BJ (cell line): ENCODE measurements at places on chromosomes 13 and 19.

DNA sequence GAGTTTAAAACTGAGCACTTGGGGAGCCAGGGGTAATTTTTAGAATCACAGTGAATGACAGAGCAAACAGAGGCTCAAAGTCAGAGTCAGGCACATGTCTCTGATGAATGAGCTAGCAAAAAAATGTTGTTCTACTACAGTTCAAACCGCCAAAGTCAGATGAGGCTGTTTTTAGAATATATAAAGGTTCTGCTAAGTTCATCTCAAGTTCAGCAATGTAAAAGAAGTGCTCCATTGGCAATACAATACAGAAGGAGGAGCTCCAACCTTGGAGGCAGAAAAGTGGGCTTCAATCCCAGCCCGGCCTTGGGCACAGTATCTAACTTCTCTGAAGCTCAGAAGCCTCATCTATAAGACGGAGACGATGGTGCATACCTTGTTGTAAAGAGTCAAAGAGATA is 70.1 kb upstream of the IPO5 start:
- no peak for DNase-seq

DNA sequence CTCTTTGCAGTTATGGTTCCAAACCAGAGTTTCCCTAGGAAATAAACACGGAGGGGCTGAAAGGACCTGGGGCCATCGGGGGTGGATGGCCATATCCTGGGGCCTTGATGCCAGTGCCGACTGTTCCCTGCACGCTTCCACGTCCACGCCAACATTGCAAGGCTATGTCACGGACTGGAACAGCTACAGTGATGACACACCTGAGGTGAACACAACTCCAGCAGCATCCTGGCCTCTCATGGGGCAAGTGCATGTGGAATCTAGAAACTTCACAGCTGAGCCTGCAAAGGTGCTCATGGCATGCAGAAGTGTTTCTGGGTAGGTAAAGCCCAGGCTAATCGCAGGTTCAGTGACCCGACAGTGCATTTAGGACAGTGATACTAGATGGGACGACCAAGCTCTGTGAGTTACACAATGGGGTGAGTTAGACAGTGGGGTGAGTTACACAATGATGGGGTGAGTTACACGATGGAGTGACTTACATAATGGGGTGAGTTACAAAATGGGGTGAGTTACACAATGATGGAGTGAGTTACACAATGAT is 52.0 kb upstream of the GAS6 start:
- DNase-seq: no peak

GRCh38 chr13:51015973-51016372 is 95.1 kb downstream of the C13orf42 start:
- no peak for DNase-seq

- DNase-seq: no peak
Measured at GRCh38 chr19:13981021-13981420, 25.1 kb downstream of the RFX1 start.

GRCh38 chr19:12872941-12873890 is 8.0 kb downstream of the DNASE2 start:
- peak; percentile 22 for DNase-seq

DNA sequence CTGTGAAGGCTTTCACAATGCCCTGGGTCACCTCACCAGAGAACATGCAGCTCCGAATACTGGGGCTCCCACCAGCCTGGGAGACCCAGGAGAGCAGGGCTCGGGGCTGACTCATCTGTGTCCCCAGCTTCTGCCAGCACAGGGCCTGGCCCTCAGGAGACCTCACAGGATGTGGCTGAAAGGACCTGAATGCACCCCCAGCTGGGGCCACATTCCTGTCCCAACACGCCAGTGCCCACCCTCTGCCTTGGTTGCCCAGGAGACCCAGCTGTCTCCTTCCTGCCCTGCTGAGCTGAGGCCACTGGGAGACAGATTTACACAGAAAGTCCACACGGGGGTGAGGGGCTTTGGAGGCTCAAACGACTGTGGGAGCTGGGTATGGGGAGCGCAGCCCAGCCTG is 11.9 kb downstream of the BCAT2 start:
- DNase-seq: no peak

DNA sequence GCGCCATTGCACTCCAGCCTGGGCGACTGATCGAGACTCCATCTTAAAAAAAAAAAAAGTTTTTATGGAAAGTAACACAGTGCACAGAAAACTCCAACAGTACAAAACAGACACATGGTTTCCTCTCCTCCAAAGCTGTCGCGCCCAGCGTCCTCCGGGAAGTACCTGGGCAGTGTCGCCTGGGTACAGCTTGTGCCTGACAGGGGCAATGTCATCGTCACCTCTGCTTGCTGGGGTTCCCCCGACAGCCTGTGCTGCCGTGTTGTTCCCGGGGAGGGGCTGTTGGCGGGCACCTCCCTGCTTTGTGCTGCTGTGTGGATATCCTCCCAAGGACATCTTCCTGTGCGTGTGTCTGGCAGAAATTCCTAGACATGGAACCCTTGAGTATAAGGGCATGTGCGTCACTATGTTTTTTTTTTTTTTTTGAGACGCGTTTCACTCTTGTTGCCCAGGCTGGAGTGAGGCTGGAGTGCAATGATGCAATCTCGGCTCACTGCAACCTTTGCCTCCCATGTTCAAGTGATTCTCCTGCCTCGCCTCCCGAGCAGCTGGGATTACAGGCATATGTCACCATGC is 2.4 kb upstream of the F2RL3 start:
- DNase-seq: no peak

GRCh38 chr19:13827656-13828055 is 32.4 kb downstream of the ZSWIM4 start:
- no peak for DNase-seq

- DNase-seq: no peak
Measured at GRCh38 chr13:99619207-99619606, 117.9 kb downstream of the TM9SF2 start.

GRCh38 chr13:99489028-99489427 is 12.2 kb upstream of the TM9SF2 start:
- DNase-seq: no peak

GRCh38 chr19:7971553-7972520 is 28.4 kb upstream of the TIMM44 start:
- DNase-seq: no peak

DNA sequence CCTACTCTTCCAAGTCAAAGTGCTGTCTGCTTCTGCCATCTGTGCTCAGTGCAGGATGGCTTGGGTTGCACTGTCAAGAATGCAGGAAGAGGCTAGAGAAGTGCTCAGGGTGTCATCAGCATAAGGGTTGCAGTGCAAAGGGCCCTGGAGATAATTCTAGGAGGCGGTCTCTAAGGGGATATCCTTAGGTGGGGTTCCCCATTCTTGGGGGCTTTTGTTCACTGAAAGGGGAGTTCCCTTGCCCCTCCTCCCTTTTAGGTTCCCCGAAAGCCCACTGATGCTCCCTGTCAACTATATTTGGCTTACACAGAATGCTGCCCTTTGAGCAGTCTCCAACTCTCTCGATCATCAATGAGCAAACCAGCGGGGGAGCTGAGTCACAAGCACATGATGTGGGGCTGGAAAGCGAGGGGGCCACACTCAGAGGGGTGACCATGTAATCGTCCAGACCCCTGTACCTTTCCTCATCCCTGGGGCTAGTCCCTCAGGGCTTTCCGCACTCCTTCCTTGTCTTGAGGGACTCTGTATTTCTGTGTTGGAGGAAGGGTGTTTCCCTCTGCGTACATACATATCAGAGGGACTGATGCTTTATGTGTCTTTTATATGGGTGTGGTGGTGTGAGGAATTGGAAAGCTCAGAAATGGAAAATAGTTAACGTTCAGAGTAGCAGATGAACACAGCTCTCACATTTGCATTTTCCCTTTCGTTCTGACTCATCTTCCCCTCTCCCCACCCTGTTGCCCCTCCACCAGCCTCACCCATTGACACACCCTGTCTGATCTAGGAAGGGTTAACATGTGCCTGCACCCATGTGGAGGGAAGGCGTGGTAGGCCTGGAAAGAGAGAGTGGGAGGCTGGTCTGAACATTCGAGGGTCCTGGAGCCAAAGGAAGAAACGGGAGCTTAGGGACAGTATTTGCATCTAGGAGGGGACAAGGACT is 6.7 kb downstream of the ZBTB32 start:
- DNase-seq: no peak

DNA sequence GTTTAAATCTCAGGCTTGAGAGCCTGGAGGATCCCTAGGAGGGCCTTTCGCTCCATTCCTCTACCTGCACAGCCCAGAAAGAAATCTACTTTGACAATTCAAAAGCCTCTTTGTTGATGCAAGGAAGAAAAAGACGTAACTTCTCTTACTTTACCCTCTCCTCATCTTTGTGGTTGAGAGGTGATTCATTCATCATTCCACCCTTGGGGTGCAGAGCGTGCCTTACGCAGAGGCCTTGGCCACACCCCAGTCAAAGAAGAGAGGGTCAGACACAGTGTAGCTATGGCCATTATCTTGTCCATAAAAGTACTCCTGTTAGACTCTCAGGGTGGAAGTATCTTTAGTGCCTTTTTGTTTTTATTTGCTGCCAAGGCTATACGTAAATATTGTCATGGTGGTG is 184.0 kb downstream of the IRS2 start:
- DNase-seq: no peak

- DNase-seq: no peak
Measured at GRCh38 chr19:42471554-42472249, 29.0 kb upstream of the CXCL17 start.

- DNase-seq: no peak
Measured at GRCh38 chr19:49056101-49056901, 1.2 kb downstream of the CGB7 start.

- no peak for DNase-seq
Measured at GRCh38 chr19:31611046-31611877, 262.0 kb upstream of the TSHZ3 start.

GRCh38 chr19:6564393-6564792 is 26.6 kb downstream of the CD70 start:
- DNase-seq: no peak

DNA sequence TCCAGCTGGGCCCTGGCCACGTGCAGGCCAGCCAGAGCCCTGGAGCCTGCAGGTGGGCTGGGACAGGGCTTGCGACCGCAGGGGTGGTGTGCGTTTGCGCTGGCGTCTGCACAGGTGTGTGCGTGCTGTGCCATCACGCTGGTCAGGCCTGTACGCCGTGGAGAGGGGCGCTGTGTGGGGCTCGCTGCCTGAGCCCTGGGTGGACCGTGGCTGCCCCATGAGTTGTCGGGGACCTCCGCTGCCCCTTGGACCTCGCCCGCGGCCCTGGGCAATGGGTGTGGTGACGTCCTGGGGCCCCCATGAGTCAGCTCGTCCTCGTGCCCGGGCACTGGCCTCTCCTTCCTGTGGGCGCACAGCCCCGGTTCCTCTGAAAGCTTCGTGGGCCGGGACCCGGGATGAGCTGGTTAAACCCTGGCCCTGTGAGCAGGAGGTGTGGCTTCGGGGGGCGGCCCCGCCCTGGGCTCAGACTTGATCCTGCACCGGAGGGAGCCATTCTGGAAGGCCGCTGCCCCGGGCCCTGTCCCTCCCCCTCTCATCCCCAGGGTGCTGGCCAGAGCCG is 6.8 kb downstream of the CSNK1G2 start:
- DNase-seq: no peak

GRCh38 chr13:64782466-64782865 is 2447.7 kb downstream of the PCDH9 start:
- DNase-seq: no peak

- DNase-seq: no peak
Measured at GRCh38 chr13:112777637-112778406, 88.0 kb downstream of the ATP11A start.

DNA sequence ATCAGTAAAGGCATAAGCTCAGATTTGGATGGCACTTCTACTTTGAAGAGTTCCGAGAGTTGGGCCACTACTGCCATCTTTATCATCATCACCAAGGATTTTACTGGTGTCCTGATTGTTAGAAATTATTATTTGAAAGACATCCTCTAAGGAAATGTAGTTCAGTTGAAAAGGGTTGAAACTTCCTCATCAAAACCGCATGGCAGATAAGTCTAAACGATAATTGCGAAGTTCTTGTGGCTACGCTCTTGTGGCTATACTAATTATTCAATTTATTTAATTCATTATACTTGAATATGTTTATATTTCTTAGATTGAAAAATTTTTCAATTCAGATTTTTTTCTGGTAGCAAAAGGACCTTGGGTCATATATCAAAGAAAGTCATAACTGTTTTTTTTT is 22.4 kb downstream of the TNFRSF19 start:
- no peak for DNase-seq

GRCh38 chr13:74796157-74796556 is 662.0 kb upstream of the KLF12 start:
- DNase-seq: no peak

GRCh38 chr13:31945202-31945961 is 86.2 kb upstream of the FRY start:
- DNase-seq: peak; percentile 62

- DNase-seq: no peak
Measured at GRCh38 chr13:20161951-20162300, 1.1 kb upstream of the GJA3 start.

DNA sequence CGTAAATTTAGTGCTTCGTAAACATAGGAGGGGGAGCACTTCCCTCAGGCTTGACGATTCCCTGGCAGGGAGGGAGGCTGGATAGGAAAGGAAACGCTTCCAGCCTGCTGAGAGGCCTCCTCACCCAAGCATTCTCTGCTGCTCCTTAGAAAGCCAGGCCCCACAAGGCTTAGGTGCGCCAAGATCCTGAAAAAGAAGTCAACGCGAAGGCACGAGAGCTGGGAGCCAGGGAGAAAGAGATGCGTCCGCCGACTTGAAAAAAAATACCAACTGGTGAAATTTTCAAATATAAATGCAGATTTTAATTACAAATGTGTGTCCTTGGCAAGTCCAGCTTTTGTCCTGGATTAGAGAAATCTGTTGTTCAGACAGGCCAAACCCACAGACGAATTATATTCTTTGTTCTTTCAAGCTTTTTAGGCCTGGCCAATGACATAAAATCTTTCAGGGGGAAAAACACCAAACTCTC is 64.0 kb downstream of the ALOX5AP start:
- DNase-seq: no peak

- DNase-seq: no peak
Measured at GRCh38 chr13:51339354-51339753, at the start of gene SERPINE3. Gene SERPINE3 (plus strand): TSS chr13:51339691. CDS start chr13:51341092, 1,401 bp downstream.

- DNase-seq: no peak
Measured at GRCh38 chr19:17455308-17456123, 5.2 kb downstream of the NXNL1 start.

GRCh38 chr13:40345654-40346372 is 320.6 kb downstream of the FOXO1 start:
- no peak for DNase-seq

DNA sequence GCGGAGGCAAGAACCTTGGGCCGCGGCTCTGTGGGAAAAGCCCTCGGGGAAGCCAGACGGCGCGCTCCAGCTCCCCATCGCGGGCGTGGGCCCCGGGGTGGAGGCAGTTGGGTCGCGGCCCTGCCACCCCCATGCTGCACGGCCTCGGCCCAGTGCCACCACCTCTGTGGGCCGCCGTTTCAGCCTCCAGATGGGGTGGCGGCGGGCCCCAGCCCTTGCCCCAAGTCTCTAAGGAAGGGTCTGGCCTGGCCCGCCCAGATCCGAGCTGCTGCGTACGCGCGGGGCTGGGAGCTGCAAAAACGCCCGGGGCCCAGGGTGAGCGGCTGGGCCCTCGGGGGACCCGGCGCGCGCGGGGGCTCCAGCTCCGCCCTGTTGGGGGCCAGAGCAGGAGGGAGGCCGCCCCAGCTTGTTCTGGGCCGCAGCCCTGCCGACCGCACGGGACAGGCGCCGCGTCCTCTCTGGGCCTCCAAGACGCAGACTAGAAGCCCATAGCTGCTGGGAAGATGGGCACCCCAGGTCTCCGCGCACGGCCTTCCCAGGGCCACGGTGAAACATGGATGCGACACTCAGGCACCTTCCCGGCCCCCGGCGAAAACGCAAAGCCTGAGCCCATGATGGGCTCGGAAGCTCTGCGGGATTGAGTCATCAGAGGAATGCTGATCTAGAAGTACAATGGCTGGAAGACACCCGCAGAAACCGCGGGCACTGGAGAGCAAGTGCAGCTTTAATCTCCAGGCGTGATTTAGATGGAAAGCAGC is 110.1 kb downstream of the KCTD15 start:
- DNase-seq: no peak
